Head of caudate nucleus (tissue), 42 donors: ENCODE measurements at places on chromosomes 2 and 18.

GRCh38 chr2:227376656-227377396, 2.3 kb downstream of the TM4SF20 start:
- no peak for DNase-seq

- DNase-seq: no peak
Observed at GRCh38 chr2:217938036-217938435, 64.8 kb downstream of the TNS1 start.

- no peak for DNase-seq
Observed at GRCh38 chr2:86239326-86239725, 40.1 kb downstream of the MRPL35 start.

DNA sequence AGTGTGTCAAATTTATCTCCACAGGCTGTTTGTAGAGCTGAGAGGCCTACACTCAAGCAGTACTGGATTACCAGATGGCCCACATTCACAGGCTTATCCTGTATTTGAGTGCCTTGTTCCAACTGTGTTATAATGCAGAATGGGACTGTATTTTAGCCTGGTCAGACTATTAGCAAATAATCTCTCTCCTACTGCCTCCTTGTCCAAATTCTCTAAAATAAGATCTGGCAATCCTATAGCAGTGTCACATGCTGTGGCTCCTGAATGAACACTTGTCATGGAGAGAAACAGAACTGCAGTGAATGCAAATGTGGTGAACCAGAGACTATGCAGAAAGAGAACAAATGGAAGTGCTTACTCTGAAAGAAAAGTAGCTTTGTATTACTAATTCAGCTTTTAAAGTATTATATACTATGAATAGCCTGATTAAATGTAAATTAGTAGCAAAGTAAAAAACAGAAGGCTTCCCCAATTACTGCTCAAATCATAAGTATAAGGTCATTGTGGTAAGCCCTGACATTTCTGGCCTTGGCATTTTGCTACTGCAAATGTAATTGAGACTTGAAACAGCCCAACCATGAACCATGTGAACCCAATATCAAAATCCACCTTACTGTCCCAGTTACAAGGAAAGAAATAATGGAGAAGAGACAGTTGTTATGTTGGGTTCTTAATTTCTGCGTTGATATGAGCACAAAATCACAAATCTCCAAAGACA, 80.0 kb downstream of the MAP4K3 start:
- no peak for DNase-seq

- DNase-seq: no peak
Observed at GRCh38 chr2:113123726-113124125, 3.7 kb upstream of the IL1RN start.

- no peak for DNase-seq
Observed at GRCh38 chr2:119112230-119112629, 46.3 kb downstream of the C1QL2 start.

DNA sequence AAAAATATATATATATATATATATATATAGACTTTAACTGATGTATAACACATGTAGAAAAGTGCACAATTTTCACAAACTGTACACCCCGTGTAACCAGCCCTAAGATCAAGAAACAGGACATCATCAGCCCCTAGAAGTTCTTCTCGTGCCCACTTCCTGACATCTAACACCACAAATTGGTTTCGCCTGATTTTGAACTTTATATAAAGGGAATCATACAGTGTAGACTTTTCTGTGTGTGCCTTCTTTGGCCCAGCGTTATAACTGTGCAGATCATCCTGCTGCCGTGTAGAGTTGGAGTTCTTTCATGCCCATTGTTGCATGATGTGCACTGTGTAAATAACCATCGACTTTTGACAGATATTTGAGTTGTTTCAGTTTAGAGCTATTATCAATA, 41.0 kb downstream of the SMAD7 start:
- DNase-seq: no peak

GRCh38 chr18:26487437-26487836, 60.9 kb downstream of the KCTD1 start:
- no peak for DNase-seq

GRCh38 chr2:189854940-189855339, 70.7 kb downstream of the PMS1 start:
- DNase-seq: no peak

GRCh38 chr18:68414407-68414806, 300.5 kb downstream of the TMX3 start:
- no peak for DNase-seq

GRCh38 chr18:3660739-3661515, 211.0 kb downstream of the TGIF1 start:
- no peak for DNase-seq

DNA sequence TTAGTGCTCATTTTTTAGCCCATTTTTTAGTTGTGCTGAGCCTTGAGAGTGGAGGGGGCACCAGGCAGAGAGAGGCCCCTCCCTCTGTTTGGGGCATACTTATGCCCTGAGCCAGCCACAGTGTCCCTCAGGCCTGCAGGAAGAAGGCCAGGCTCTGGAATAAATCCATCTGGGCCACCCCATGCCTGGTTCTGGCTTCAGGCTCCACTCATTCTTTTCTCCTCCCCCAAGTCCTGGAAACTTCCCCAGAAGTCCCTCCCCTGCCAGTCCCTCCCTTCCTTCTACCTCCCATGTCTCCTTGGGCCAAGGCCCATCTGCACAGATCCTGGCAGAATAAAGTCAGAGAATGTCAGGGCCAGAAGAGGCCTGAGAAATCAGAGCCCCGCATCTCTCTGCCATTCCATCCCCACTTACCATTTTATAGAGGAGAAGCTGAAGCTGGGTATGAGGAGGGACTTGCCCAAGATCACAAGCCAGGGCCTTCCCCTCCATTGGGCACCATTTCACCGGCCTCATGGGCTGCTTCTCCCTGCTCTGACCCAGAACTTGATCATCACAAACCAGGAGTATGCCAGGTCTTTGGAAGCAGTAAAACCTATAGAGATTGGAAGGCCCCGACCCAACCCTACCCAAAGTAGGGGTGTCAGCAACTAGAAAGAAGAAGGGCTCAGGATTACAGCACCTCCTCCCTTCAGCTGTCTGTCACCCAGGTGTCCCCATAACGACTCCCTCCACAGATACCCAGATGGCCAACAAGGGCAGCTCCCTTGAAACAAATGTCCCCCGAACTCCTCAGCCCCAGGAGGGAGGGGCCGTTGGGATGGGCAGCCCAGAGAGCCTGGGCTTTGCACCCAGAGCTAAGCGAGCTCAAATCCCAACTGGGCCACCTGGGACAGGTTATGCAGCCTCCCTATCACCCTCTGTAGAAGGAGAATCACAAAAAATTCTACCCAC, 108.4 kb downstream of the POLR1A start:
- no peak for DNase-seq

DNA sequence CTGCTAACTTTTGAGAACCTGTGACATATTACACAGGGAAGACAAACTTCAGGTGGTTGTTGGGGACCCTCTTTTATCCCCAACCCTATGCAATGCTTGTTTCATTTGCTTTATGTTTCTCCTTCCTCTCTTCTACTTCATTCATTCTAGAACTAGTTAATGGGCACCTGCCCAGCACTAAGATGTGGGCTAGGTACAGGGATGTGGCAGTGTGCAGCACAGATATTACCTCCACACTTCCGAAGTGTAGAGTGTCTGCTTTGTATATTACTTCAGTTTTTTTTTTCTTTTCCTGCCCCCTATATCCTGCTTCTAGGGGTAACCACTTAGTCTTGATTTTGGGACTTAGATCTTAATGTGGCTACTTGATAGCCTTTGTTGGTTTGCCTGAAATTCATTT, 35.1 kb downstream of the CD28 start:
- no peak for DNase-seq
